ENCODE measurements at places on chromosomes 3 and 15.

GRCh38 chr3:112115161-112115739 lies 17.8 kb downstream of the GCSAM start:
- H3K4me3 ChIP-seq, result no peak overlapping the region
- H3K4me1 ChIP-seq, result peaks cover 27% of the 10 kb centered on the region
- H3K36me3 ChIP-seq, result peaks cover 10% of the 10 kb centered on the region
- no peaks in the 10 kb centered on the region for H3K27me3 ChIP-seq
- no peak overlapping the region for H3K27ac ChIP-seq

GRCh38 chr3:123412811-123413604 lies 35.9 kb downstream of the ADCY5 start:
- no peaks in the 10 kb centered on the region for H3K4me1 ChIP-seq
- DNase-seq, result no peak
- H3K36me3 ChIP-seq, result no peaks in the 10 kb centered on the region
- H3K27me3 ChIP-seq, result peaks cover 12% of the 10 kb centered on the region
- H3K4me3 ChIP-seq, result no peak overlapping the region

GRCh38 chr15:40246496-40247280 lies 7.8 kb downstream of the PAK6 start:
- no peak overlapping the region for H3K4me3 ChIP-seq
- no peak overlapping the region for H3K27ac ChIP-seq
- DNase-seq, result no peak
- H3K36me3 ChIP-seq, result no peaks in the 10 kb centered on the region

- H3K36me3 ChIP-seq, result no peaks in the 10 kb centered on the region
- no peaks in the 10 kb centered on the region for H3K4me1 ChIP-seq
- no peaks in the 10 kb centered on the region for H3K27me3 ChIP-seq
- no peak for DNase-seq
Observed at GRCh38 chr3:28859897-28860296, 421.0 kb upstream of the RBMS3 start.

DNA sequence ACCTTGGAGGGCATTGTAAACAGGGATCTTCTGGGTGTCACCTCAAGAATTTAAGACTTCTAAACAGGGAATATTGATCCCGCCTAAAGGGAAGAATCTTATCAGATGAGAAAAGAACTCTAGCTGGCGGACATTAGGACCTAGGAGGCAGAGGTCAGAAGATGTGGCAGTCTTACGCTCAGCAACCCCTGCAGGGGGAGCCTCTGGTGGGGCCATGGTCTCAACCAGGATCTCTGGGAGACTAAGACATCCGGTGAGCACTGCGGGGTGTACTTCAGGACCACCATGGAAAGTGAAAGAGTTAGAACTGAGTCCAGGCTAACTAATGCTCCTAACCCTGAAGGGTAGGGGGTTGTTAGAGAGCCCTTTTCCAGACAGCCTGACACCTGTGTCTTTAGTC lies 295.2 kb downstream of the VGLL3 start:
- no peaks in the 10 kb centered on the region for H3K4me1 ChIP-seq
- no peak overlapping the region for H3K4me3 ChIP-seq
- DNase-seq, result no peak
- H3K36me3 ChIP-seq, result no peaks in the 10 kb centered on the region
- H3K27me3 ChIP-seq, result no peaks in the 10 kb centered on the region

DNA sequence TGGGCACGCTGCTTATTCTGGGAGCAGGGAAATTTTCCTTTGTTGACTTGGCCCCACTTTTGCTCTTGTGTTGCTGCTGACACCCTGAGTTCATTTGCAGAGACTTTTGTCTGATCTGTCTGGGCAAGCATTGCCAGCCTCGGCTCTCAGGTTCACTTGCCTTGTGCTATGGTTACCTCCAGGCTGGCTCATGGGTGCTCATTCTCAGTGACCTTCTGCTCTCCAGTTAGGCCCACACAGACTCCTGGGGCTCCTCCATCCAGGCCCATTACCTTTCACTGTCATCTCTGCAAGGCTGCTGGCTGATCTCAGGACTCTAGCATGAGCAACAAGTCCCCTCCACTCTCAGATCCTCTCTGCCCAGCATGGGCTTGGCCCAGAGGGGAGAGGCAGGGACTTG lies 108.3 kb downstream of the IL20RB start:
- peaks cover 5% of the 10 kb centered on the region for H3K27me3 ChIP-seq
- DNase-seq, result no peak
- H3K4me1 ChIP-seq, result no peaks in the 10 kb centered on the region
- H3K4me3 ChIP-seq, result no peak overlapping the region
- no peaks in the 10 kb centered on the region for H3K36me3 ChIP-seq

Measured in activated CD8-positive, alpha-beta T cell treated with anti-CD3 and anti-CD28 coated beads, Interleukin-2, amount 10 ng/mL, durations not matched to agents 7 days and 5 days (primary cell).